ENCODE measurements at places on chromosomes 11 and 22. TPM values are rescaled to one million over a fixed set of nuclear protein-coding genes. Genes with fewer than 3 reads are reported as not detected.
A peak's percentile ranks its signal among the peaks of the same experiment; 100 is the strongest.

- DNase-seq: no peak
Measured at GRCh38 chr11:29328961-29329441, 687.8 kb downstream of the KCNA4 start.

- no peak for DNase-seq
Measured at GRCh38 chr11:129317571-129317970, 58.1 kb upstream of the BARX2 start.

DNA sequence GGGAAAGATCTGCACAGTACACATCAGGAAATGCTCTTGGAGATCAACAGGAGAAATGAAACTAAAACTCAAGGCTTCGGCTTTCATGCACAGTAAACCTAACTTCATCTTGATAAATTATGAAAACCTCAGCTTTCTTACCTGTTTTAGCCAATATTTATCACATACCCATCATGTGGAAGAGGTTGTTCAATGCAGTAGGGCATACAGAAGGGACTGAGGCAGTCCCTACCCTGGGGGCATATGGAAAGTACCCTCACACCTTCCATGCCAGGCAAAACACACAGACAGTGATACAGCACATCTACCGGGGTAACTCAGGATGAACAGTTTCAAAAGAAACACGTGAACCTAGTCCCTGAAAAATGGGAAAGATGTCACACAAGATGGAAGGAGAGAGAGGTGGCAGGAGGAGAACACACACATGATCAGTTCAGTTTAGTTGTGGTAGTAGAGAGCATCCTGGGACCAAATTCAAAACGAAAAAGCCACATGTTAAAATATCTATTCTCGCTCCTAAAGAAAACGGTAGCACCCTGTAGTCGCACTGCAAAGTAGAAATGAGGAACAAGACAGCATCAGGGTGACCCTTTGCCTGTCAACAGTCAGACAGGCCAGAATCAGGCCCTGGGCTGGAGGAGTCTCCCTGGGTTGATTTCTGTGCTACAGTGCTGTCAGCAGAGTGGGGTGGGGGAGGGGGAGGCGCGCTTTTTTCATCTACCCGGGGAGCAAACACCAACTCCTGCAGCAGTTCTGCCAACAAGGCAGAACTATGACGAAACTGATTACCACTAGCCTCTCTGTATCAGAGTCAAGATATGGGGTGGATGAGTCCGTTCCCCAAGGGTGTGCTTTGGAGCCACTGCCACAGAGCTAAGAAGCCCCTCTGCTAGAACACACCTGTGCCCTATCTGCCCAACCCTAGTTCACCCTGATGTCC lies 1.3 kb downstream of the HIRA start:
- no peak for DNase-seq

Gene MEI1
- 32.6 TPM for total RNA-seq

GRCh38 chr22:36368359-36368983 lies 19.3 kb downstream of the MYH9 start:
- no peak for DNase-seq

- DNase-seq: no peak
Measured at GRCh38 chr11:88657076-88657738, 319.7 kb upstream of the CTSC start.

Gene ASCL2
- total RNA-seq: 2.6 TPM

DNA sequence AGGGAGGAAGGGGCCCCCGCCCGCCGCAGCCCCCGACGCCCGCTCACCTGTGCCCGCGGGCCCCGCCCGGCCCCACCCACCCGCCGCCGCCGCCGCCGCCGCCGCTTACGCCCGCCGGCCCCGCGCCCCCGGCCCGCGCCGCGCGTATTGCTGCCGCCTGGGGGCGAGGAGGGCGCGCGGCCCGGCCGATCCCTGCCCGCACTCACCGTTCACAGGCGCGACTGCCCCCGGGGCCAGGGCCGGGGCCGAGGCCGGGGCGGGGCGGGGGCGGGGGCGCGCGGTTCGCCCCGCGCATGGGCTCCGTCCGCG lies 212 bp downstream of the HRAS start:
- DNase-seq: no peak

DNA sequence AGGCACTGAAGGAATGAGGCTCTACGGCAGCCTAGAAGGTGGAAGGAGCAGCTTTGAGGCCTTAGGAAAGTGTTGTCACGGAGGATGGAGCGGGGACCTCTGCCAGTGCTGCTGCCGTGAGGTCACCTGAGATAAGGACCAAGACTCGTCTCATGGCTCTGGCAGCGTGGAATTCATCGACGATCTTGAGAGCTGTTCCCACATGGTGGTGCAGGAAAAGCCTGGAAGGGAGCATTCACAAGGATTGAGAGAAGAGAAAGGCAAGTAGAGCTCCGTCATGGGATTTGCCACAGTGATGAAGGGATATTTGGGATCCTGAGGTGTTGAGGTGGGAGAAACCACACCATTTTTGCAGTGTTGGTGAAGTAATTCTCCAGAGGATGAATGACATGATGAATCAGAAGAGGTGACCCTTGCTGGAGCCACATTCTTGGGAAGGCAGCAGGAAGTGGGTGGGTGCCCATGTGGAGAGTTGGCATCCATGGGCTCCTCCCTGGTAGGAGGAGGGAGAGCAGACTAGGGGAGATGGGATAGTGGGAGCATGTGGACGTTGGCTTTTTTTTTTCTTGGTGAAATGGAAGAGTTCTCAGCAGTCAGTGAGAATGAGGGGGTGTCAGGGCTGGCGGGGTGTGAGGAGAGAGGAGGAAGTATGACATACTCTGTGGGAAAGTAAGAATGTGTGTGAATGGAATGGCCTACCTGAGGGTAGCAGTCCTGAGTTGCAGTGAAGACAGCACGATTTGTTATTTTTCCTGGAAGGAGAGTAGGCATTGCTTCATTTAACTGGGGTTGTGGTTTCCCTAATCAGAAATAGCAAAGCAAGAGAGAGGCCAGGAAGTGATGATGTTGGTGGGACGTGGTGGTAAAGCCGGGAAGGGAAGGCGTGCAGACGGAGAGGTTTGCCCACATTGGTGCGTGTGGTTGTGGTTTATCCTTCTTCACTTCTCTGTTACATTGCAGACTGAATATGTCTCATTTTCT lies 11.1 kb downstream of the PPP6R3 start:
- DNase-seq: peak; percentile 43

Gene TRIM34
- total RNA-seq: 14.4 TPM
